Eye (tissue), 1 donor: ENCODE measurements at places on chromosomes 11 and 22.

- DNase-seq = no peak
Observed at GRCh38 chr11:119673759-119674336, 55.2 kb downstream of the NECTIN1 start.

DNA sequence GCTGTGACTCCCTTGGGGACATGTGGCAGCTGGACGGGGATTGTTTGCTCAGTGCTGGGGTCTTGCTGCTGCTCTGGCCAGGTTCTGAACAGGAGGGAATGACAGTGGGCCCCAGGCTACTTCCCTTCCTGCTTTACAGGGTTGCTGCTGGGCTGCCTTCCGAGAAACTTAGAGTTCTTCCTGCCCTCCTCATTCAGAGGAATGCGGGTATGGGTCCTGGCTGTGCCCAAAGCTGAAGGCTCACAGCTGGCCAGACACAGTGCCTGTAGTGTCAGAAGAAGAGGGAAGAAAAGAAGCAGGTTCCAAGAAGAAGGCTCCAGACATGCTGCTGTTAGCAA lies 108.3 kb upstream of the PARVA start:
- peak; percentile 51 for DNase-seq

- DNase-seq = no peak
Observed at GRCh38 chr11:132093536-132094259, 723.3 kb downstream of the NTM start.

GRCh38 chr22:38775656-38776055 lies 18.3 kb downstream of the DNAL4 start:
- DNase-seq = no peak

- no peak for DNase-seq
Observed at GRCh38 chr22:32542677-32543357, 68.2 kb downstream of the FBXO7 start.

DNA sequence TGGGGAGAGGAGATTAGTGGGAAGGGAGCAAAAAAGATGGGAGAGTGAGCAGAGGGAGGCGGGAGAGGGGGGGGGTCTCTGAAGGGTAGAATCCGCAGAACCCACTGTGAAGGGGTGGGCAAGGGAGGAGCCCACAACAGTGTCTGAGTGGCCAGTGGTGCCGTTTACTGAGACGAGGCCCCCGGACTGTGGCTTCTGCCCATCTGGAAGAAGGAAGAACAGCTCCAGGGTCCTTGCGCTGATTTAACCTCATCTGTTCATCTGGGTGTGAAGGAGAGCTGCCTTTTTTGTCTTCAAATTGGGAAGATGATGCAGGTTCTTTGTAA lies 45.7 kb upstream of the ANO1 start:
- DNase-seq = no peak

DNA sequence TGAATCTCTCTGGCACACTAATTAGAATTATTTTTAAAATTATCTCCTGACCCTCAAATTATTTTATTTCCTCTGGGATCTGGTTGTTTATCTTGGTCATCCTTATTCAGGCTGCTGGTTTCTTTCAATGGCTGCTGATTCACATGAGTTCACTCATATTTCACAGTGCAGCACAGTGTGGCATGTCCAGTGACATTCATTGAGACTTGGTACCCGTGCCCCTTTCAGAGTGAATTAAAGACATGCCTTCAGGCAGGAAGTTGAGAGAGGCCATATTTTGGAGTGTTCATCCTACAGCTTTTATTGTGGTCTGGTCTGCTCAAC lies 13.5 kb downstream of the DCPS start:
- no peak for DNase-seq

GRCh38 chr11:1022411-1022810 lies 14.1 kb downstream of the MUC6 start:
- no peak for DNase-seq

DNA sequence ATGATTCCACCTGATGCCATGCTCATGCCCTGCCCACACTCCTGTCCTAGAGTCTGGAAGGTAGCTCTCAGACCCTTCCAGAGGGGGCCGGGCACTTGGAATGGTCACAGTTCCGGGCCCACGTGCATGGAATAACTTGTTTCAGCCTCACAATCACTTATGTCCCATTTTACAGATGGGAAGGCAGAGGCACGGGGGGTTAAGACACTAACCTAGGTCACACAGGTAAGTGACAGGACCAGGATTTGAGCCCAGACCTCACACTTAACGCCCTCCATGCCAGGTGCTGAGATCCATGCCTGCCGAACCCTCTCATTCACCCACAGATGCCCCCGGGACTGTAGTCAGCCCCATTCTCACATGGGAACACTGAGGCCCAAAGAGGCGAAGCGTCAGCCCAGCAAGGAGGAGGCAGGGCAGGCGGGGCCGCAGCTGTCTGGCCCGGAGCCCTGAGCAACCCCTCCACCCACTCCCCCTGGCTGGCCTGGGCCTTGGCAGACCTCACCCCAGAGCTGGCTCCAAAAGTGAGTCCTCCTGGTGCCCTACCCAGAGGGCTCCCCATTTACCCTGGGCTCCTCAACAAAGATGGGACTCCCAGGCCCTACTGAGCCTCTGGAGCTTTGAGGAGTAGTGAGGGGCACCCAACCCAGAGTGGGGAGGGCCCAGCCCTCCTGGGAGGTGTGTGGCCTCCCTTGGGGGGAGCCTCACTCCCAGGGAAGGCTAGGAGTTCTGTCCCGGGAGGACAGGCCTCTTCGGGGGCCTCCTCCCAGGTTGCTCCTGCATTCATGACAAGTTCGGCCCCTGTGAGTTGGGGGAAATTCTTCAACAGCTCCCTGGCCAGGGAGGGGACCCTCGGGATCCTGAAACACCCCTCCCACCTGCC lies 2.4 kb upstream of the ALDH3B1 start:
- DNase-seq = no peak

GRCh38 chr22:46262449-46263215 lies 511 bp downstream of the PKDREJ start:
- peak; percentile 68 for DNase-seq

DNA sequence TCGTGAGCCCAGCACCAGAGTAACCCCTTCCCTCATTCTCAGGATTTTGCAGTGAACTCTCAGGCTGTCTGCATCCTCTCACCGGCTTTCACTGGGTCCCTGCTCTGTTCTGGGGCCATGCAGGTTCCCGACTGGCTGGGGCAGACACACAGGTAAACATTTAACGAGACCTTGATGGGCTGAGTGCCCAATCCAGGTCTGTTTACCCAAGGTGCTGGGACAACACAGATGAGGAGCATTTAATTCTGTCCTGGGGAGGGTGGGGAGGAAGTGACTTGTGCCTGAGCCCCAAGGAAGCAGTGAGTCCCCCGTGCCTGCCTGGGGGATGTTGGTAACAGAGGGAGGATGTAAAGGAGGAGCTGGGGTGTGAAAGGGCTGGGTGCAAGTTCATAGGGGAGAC lies 4.4 kb downstream of the BIK start:
- no peak for DNase-seq

DNA sequence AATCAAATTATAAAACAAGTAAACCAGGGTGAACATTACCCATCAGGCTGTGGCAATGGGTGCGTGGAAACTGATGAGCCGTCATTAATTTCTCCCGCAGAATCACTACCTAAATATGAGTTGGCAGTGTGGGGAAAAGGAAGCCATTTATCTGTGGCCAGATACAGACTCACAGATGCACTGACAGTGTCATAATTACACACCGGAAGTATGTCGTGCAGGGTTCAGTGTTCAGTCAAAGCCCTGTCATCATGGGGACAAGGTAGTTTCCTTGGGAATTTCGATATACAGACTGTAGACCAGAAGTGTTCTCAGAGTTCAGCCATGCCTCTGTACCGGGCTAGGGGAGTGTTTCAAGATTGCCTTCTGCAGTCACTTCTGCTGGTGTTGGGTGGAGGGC lies 119.2 kb upstream of the SEZ6L start:
- DNase-seq = no peak

GRCh38 chr22:35465109-35465701 lies 65.3 kb downstream of the MCM5 start:
- no peak for DNase-seq

- peak; percentile 51 for DNase-seq
Observed at GRCh38 chr11:120554766-120555432, 43.4 kb downstream of the GRIK4 start.

- DNase-seq = no peak
Observed at GRCh38 chr11:13761250-13761649, 92.8 kb downstream of the FAR1 start.

DNA sequence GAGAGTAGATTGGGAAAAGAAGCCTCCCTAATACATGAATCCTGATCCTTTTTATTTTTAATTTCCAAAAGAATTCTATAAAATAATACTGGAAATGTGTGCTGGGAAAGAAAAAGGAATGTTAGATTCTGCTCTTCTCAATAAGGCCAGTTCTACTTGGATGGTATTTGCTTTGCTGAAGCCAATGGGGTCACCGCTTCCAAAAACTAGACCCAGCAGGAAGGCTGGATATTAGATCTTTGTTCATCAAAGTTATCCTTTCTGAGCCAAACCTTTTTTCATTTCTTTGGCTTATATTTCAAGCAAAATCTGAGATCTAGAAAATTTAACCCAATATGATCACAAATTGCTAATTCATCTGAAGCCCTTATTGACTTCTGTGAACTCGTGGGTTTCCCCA lies 41.4 kb downstream of the SCUBE2 start:
- DNase-seq = no peak

DNA sequence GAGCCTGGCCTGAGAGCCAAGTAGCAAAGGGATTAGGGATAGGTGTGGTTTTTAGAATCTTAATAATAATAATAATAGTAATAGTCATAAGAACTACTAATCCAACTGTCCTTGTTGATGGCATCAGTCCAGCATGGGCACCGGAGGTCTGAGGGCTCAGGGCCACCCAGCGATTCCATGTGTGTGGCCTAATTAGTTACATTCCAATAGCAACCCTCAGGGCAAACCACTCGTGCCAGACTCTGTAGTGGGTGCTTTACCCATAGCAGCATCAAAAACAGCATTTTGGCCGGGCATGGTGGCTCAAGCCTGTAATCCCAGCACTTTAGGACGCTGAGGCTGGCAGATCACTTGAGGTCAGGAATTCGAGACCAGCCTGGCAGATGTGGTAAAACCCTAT lies 19.0 kb upstream of the MYH9 start:
- no peak for DNase-seq

DNA sequence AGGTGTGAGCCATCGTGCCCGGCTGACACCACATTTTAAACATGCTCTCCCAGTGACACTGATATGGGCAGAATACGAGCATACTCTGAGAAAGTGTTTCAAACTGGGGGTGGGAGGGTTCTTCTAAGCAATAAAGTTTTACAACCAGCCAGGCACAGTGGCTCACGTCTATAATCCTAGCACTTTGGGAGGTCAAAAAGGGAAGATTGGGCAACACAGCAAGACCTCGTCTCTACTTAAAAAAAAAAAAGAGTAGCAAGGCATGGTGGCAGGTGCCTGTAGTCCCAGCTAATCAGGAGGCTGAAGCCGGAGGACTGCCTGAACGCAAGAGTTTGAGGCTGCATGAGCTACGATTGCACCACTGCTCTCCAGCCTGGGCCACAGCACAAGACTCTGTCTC lies 2.2 kb downstream of the GANAB start:
- DNase-seq = no peak

DNA sequence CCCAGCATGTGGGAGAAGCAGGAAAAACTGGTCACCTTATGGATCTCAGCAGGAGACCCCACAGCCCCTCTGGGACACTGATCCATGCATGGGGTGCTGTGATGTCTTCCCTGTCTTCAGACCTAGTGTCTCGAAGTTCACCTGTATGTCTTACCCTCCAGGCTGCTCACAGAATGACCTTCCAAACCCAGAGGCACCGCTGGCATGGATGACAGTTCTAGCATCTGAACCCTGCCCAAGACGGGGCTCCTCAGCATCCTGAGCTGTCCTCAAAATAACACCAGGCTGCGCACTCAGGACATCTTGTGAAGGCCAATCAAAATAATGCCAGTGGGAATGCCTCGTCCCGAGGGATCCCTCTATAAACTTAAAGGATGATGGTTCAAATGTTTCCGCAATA lies 824.9 kb downstream of the TBC1D22A start:
- no peak for DNase-seq

DNA sequence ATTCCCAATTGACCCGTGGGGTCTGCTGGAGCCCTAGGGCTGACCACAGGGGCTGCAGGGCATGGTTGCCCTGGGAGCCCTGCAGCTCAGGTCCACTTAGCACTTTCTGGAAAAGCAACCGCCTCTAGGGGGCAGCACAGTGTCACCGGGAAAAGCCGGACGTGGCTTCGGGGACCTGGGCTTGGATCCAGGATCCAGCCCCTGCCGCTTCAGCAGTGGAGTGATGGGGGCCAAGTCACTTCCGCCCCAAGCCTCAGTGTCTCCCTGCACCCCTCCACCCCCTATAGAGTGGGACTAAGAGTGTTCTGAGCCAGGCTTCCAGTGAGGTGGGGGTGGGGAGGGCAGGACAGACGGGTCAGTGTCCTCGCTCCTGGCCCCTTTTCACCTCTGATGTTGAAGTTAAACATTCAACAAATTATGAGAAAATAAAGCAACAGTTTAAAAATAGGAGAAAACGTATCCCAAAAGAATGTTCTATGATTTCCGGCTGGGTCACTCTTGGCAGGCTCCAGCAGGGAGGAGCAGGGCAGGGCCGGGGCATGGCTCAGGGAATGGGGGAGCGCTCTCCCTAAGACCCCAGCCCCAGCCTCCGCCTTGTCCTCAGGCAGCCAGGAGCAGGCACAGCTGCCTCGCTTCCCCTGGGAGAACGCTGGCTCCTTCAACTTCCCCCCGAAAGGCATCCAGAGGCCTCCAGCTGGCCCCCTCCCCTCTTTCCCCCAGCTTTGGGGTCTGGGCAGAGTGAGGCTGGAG lies 96.5 kb upstream of the FGF3 start:
- DNase-seq = peak; percentile 94

DNA sequence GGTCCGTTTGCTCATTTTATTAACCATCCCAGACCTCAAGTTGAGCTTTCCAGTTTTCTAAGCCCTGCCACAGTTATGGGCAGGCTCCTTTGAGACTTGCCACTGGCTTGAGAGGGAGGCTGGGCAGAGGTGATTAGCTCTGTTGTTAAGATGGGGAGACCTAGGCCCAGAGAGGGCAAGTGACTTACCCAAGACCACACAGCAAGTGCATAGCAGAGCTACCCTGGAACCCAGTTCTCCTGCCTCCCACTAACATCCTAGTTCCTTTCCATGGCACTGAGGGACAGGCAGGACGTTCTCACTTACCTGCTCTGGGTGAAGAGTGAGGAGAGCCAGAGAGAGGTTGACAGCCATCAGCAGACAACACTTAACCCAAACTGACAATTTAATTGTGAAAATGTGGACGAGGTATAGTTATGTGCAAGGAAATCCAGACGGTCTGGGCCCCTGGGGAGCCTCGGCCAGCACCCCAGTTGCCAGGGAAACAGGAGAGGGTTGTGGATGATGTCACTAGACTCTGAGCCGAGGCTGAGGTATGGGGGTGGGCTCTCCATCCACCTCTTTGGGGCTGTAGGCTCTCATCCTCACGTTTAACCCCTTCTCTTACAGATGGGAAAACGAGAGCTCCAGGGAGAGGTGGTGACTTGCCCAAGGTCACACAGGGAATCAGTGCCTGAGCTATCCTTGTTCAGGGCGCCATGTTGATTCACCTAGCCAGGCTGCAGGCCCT lies 12.3 kb upstream of the WNT11 start:
- DNase-seq = no peak

GRCh38 chr11:134244593-134244992 lies 8.6 kb downstream of the THYN1 start:
- DNase-seq = no peak

GRCh38 chr11:16114431-16114830 lies 241.9 kb downstream of the SOX6 start:
- DNase-seq = no peak

GRCh38 chr11:62104816-62105653 lies 18.8 kb upstream of the INCENP start:
- no peak for DNase-seq

GRCh38 chr11:47848700-47849155 lies 578 bp upstream of the NUP160 start:
- no peak for DNase-seq

- no peak for DNase-seq
Observed at GRCh38 chr11:128521682-128522054, 65.7 kb downstream of the ETS1 start.

GRCh38 chr11:13897646-13898276 lies 64.8 kb upstream of the SPON1 start:
- no peak for DNase-seq
